SHP77 treated with DMSO at 0.1 percent for 48 hours (cell line): ENCODE measurements at places on chromosomes 3 and 15.

DNA sequence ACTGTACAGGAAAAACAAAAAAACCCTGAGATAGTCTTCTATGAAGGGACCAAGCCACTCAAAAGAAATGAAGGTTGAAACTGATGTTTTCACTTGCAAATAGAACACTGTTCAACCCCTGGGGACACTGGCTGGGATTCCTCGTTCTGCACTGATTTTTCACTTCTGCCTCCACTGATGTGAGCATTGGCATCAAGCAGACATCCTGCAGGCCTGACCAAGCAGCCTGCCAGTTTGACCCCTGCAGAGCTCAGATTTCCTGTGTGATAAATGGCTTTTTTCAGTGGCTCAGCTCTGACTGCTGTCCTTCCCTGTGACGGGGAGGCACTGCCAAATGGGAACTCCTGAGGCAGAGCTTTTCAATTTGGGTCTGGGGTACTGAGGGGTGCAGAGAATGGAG, 50.0 kb downstream of the RASGRP1 start:
- no peak for DNase-seq

GRCh38 chr3:126848991-126849390, 133.9 kb upstream of the PLXNA1 start:
- DNase-seq = no peak

GRCh38 chr3:70816346-70816745, 503.9 kb upstream of the MDFIC2 start:
- no peak for DNase-seq

- DNase-seq = no peak
Measured at GRCh38 chr15:37339856-37340255, 239.5 kb upstream of the MEIS2 start.

DNA sequence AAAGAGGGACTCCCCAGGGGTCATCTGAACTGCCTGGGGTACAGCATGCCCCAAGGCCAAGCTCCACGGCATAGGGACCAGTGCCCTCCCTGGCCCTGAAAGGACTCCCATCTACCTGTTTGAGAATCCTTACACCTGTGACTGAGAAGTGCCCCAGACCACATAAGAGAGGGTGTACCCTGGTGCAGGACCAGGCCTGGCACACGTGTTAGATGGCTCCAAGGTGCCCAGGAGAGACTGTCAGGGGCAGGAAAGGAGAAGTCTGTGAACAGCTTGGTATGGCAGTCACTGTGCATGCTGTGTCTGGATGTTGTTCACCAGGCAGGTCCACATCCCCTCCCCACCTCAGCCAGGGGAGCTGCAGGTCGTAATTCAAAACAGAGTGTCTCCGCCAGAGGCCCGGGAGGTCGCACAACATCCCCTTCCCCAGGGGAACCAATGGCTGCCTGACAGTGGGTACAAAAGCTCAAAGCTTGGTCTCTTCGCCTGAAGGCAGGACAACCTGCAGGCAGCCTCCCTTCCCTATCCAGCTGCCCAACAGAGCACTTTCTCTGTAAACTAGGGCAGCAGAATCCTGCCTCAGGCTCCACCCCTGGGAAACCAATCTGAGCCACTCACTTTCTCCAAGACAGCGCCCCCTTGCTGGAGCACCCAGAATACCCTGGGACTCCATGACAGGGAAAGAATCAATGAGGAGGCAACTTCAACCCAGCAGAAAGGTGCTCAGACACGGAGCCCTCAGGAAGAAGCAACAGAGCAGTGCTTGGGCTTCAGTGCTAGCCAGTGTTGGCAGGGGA, 3.9 kb downstream of the NUP210 start:
- DNase-seq = no peak

DNA sequence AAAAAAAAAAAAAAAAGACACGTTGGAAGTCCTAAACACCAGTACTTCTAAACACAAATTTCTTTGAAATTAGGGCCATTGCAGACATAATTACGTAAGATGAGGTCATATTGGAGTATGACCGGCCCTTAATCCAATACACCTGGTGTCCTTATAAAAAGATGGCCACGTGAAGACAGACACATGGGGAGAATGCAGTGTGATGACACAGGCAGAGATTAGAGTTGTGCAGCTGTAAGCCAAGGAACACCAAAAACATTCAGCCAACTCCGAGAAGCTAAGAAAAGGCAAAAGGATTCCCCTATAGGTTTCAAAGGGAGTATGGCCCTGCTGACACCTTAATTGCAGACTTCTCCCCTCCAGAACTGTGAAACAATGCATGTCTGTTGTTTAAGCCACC, 379.0 kb upstream of the PDZRN3 start:
- DNase-seq = no peak

GRCh38 chr15:77518458-77518857, 97.8 kb downstream of the HMG20A start:
- DNase-seq = no peak

DNA sequence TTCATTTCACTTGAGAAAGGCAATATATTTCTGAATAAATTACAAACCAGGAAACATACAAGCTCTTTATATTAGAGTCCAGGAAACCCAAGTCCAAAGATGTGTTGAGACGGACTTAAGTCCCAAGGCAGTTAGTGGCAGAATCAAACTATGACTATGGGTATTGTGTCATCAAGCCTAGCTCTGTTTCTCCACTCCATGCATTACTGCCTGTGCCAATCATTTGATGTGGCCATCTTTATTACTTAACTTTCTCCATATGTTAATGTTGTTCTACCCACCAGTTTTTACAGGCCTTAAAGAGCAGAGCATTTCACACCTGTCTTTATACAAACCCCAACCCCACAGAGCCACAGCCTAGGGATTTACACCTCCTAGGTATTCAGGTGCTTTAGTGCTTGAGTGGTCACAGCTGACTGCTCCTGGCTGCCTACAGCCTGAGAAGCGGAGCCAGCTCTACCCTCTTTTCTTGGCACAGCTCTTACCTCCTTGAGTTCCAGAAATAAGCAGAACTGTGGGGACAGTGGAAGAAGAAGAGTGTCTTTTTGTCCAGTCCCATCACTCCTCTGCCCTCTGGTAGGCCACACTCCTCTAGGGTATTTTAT, 92.1 kb downstream of the DTWD1 start:
- DNase-seq = no peak

DNA sequence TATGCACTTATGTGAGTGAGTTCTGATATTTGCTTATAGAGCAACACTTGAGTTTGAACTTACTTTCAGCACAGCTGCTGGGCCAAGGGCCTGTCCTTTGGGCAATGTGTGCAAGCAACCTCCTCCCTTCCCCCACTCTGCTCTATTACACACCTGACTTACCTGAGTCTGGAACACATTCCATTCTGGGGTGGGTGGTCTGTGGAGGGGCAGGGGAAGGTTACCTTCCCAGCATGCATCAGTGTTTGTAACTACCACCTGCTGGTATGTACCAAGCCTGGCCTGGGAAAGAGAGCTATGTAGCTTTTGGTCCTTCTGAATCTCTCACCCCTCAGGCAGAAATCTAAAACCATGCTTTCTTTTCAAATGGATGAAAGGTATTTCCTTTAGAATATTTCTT, 103.0 kb downstream of the ISL2 start:
- DNase-seq = no peak

DNA sequence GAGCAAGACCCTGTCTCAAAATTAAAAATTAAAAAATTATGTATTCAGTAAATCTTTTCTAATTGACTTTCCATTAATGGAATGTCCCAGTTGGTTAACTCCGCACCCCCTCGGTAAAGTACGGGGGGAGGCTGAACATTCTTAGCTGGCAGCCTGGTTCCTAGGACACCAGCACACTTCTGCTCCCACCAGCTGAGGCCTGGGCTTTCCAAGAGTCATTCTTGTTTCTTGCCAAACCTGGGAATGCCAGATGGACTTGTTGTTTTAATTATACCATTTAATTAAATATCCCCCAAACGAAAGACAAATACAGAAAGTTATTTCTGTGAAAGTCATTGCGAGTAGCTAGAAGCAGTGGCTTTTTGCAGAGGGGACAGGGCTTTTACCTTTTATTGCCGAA, 179.4 kb downstream of the VGLL4 start:
- no peak for DNase-seq

- DNase-seq = no peak
Measured at GRCh38 chr3:104347291-104347690, 1019.4 kb upstream of the ALCAM start.

- no peak for DNase-seq
Measured at GRCh38 chr15:73936181-73936580, 9.9 kb downstream of the LOXL1 start.

- no peak for DNase-seq
Measured at GRCh38 chr3:154642145-154642544, 212.2 kb upstream of the GPR149 start.

- DNase-seq = no peak
Measured at GRCh38 chr15:77825546-77825945, 192.8 kb upstream of the LINGO1 start.

- DNase-seq = no peak
Measured at GRCh38 chr3:177764933-177765332, 567.7 kb upstream of the TBL1XR1 start.

GRCh38 chr3:109336291-109336861, 970 bp downstream of the DPPA4 start:
- no peak for DNase-seq

DNA sequence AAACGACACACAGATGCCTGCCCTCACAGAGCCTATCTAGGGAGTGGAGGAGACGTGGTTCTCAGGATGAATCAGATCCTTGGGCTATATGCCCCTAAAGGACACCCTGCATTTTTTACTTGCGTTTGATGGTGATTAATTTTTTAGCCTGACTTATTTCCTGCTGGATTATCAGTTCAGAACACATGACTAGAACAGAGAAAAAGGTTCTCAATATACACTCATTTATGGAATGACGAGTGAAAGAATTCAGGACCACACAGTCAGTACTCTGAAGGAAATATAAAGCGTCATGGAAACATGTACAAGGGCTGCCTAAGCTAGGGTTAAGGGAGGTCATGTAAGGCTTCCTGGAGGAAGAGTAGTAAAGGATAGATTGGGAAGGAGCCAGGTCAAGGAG, 121.8 kb downstream of the SSR3 start:
- DNase-seq = no peak

DNA sequence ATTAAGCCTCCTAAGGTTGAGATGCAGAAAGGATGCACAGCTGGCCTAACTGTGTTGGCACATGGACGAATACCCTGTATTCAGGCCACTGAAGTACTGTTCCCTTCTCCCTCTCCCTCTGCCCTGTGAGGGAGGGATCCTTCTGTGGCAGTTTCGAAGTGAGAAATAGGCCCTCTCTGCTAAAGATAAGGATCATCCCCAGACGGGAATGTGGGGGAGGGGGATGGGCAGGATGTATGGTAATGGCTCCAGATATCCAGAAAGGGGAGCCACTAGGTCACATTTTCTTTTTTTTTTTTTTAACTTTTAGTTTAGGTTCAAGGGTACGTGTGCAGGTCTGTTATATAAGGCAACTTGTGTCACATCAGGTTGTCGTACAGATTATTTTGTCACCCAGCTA, 463.1 kb downstream of the TBL1XR1 start:
- DNase-seq = no peak
